ENCODE measurements at places on chromosomes 7 and 10. TPM values are rescaled to one million over a fixed set of nuclear protein-coding genes. Genes with fewer than 3 reads are reported as not detected.

CHST15 gene
- total RNA-seq = 0.09 TPM

GRCh38 chr7:123966936-123967335 lies 41.9 kb downstream of the SPAM1 start:
- DNase-seq = no peak

- DNase-seq = peak; percentile 41
Measured at GRCh38 chr7:42493436-42494198, 256.6 kb upstream of the GLI3 start.

DNA sequence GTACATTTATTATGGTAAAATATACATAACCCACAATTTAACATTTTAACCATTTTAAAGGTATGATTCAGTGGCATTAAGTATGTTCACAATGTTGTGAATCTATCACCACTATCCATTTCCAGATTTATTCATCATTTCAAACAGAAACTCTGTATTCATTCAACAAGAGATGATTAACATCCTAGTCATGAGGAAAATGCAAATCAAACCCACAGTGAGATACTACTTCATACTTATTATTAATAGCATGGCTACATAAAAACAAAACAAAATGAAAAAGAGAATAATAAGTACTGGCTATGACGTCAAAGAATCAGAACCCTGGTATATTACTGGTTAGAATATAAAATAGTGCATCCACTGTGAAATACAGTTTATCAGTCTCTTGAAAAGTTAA lies 386.6 kb upstream of the POM121L12 start:
- DNase-seq = no peak

Data from activated CD8-positive, alpha-beta memory T cell treated with anti-CD3 and anti-CD28 coated beads, Interleukin-2, amount 10 ng/mL, durations not matched to agents 7 days and 5 days (primary cell).